Fibroblast of skin of left biceps (primary cell): ENCODE measurements at places on chromosomes 4 and X.

DNA sequence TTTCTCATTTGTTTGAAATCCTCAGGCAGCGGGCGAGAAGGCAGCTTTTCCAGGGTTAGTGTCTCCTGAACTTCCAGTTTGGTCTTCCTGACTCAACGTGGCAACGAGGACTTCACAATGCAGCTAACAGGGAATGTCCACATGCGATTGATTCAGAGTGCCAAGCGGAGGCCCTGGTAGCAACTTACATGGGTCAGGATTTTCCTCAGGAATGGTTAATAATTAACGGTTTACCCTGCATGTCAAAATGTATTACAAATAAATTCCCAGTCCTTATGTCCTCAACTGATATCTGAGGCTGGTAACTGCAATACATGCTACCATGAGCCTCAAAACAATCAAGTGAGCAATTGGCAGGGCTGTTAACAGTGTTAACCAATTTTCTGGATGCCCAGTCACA, 67.2 kb downstream of the MAP3K15 start:
- DNase-seq: no peak

GRCh38 chrX:150337536-150337935, 25.6 kb upstream of the MAMLD1 start:
- no peak for DNase-seq

DNA sequence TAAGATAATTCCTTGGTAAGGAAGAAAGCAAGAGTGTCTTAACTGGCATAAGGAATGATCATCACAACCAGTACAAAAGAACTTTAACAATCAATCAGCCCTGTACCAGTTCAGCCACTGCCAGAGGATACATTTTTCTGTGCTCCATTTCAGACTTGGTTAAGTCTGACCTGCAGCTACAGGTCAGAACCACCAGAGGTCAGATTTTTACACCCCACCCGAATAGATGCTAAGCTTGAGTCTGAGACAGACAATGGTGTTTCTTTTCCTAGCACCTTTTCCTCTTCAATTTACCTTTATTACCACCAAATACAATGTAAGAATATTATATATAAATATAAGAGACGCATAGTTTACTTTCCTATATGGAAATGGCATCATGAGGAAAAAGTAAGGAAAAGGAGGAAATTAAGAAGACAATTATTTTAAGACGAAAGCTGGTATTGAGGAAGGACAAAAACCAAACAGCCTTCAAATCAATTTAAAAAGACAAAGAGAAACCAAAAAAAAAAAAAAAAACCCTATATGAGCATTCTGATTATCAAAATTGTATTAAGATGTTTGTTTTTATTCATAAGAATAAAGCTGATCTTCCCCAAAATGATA, 215.3 kb upstream of the TTC29 start:
- DNase-seq: no peak

- DNase-seq: no peak
Measured at GRCh38 chrX:26295425-26295824, 79.5 kb downstream of the MAGEB5 start.

DNA sequence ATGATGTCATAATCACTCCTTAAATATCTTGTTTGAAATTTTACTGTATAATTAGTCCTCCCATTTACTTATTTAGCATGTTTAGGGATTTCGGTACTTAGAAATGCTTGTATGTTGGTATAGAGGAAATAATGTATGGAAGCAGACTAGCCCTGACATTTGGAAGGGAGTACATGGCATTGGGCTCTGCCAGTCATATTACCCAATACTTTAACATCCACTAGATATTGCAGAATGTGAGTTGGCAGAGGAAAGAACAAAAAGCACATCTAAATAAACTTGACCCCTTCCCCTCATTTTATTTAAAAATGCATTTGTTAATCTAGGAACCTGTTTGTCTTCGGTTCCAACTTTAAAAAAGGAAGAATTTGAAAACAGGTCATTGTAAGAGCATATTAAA, 77.8 kb downstream of the RS1 start:
- DNase-seq: no peak

GRCh38 chr4:140242357-140243277, 88.6 kb upstream of the MAML3 start:
- no peak for DNase-seq

GRCh38 chrX:42442745-42443144, 335.2 kb downstream of the PPP1R2C start:
- DNase-seq: no peak

DNA sequence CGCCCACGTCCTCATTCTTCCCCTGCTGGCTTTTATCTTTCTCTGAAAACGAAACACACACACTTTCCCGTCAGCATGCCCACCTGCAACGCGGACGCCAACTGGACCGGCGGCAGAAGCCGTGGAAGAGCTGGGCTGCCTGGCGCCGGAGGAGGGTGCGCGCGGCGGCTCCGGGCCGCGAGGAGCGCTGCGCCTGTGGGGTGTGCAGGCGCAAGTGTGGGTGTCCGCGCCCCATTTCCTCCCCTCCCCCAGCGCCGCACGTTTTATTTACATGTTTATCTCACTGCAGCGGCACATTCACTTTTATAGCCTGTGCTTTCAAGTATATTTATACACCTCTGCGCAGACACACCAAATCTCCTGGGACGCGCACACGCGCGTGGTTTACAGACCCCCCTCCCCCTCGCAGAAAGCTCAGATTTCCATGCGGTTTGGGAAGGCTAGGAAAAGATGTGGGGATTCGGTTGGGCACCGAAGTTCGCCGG, 1.5 kb downstream of the PITX2 start:
- no peak for DNase-seq
